ENCODE measurements at places on chromosomes 12 and 14. TPM values are rescaled to one million over a fixed set of nuclear protein-coding genes. Genes with fewer than 3 reads are reported as not detected.

- no peak for DNase-seq
Observed at GRCh38 chr12:96493106-96493505, 3.7 kb downstream of the CFAP54 start.

GRCh38 chr12:64968989-64969819, 144.8 kb downstream of the TBC1D30 start:
- no peak for DNase-seq

DNA sequence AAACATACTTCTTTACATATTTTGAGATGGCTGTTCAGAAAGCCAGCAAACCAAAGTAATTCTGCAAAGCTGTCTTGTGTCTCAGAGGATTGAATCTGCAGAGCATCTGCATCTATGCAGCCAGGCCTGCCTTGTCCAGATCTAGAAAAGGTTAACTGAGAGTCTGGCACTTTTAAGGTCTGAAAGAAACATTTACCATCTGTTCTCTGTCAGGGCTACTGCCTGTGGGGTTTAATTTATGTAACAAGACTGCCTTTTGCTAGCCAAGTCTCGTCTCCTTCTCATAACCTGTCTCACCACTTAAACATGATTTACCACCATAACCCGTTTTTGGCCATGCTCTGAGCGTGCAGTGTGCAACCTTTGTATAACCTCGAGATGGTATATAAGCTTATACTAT, 194.2 kb downstream of the SYT10 start:
- no peak for DNase-seq

DNA sequence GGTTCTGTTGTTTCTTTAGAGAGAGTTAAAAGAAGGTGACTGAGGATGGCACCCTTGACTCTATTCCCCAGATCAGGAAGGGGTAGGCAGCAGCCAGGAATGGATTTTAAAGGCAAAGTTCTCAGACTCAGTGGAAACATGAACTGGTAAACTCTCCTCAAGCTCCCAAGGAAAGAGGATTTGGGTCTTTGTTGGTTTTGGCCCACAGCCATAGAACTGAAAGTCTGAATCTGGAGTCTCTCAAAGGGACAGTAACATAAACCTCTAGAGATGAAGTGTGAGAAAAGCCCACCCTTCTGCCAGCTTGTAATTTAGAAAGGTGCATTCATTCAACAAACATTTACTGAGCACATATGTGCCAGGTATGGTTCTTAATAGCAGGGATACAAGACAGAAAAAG, 28.6 kb upstream of the BLTP3B start:
- DNase-seq: no peak

RNF212B gene
- not detected for total RNA-seq

PLEKHG7 gene
- 2.7 TPM for total RNA-seq

Measured in mucosa of descending colon (tissue), 3 donors.